ENCODE measurements at places on chromosomes 2 and 18.

- no peak for DNase-seq
Observed at GRCh38 chr2:215396595-215397313, 39.1 kb downstream of the FN1 start.

DNA sequence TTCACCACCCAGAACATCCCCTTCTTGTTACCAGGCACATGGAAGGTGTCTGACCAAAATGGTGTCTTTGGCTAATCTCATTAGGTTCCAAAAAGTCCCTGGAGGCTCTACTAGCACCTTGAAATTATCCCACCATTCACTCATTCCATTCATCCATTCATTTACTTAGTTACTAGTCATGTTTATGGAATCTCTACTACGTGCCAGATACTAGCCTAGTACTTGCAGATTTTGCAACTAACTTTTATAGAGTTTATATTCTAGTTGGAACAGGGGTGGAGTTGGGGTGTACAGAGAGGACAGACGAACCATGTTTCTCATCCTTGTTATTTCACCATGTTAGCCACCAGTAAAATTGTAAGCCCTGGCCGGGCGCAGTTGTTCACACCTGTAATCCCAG, 4.0 kb upstream of the NOP58 start:
- no peak for DNase-seq

DNA sequence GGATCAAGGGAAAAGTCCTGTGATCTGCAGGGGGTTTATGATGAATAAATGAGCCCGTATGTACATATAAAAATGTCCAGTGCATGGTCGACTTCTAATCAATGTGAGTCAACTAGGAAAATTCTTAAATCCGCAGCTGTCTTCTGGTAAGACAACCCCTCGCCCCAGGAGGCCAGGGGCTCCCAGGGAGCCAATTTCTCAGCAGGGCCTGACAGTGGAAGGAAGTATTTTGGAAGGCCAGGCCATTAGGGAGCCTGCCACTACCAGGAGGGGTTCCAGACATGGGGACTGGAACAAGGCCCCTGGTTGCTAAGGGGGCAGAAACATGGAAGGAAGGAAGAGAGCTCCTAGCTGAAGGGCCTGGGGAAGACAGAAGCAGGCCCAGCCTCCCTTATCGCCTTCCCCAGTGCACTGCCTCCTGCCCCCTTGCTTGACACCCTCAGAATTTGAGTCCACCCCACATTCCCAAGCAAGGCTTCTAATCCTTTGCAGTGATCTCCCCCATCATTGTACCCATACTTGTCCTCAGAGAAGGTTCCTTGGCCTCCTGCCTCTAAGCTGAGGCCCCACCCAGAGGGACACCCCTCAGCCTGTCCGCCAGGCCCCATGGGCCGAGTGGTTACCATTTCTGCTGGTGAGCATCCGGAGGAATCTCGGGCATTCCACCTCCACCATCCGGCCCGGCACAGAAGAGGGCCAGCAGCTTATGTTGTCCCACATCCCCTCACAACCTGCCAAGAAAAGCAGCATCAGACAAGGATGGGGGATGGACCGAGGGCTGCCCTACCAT, 45.9 kb downstream of the SCTR start:
- DNase-seq = no peak

DNA sequence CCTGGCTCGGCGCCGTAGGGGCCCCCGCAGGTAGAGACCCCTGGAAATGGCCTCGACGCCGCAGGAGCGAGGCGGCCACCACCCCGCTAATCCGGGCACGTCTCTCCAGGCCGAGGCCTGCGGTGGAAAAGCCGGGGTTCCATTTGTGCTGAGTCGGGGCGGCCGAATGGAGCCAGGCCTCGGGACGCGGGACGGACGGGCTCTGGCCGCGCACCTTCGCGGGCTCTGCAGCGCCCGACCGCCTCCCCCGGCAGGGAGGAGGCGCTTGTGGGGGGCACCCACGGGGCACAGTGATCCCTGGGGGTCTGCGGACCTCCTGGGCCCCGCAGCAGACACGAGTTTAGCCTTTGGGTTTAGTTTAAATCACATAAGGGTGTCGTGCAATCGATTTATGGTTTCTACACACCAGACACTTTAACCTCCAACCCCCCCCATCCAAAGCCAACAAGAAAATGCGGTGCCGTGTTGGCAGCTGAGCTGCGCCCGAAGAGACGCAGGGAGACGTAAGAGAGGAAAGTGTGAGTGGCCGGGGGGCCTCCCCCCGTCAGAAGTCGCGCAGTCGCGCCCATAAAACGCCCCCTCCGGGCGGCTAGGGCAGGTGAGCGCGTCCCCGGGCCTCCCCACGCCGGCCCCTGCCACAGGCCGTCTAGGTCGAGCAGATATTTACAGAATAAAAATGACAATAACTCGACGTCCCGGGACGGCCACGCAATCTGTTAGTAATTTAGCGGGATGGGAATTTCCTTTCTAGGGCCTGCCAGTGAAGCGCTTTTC, 1.0 kb upstream of the NFATC1 start:
- peak; percentile 39 for DNase-seq

DNA sequence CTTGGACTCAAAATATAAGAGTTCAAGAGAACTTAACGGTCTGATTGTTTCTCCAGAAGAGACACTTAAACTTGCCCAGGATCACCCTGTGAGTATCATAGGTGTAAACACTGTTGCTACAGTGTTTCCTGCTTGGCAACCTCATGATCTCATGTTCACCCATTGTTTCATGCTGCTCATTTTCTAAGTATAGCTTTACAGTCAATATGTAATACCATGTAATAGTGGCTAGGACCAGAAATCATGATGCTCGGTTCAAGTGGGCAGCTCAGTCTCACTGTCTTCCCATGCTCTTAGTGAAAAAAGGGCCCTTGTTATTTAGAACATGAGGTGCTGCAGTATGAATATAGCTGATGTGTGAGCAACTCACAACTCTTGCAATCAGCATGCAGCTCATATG, 157.5 kb downstream of the CERS6 start:
- no peak for DNase-seq

DNA sequence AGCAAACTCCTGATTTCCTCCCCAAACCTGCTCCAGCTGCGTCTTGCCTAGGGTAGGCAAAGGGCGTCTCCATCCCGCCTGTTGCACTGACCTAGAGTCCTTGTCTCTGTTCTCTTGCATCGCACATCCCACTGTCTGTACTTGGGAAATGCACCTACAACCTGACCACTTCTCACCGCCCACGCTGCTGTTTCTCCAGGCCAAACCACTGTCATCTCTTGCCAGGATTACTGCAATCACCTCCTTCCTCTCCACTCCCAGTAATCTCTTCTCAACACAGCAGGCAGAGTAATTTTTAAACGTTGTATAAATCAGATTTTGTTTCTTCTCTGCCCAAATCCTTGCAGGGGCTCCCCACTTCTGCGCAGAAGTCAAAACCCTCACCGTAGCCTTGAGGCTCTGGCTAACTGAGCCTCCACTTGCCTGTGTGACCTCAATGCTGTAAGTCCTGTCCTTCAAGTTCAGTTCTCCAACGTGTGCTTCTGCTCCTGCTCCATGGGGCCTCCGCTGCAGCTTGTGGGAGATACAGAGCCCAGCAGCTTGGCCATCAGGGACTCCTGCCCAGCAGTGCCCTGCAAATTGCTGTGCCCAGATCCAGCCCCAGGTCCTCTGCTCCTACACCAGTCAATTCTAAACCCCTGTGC, 27.7 kb upstream of the SEMA4C start:
- no peak for DNase-seq

DNA sequence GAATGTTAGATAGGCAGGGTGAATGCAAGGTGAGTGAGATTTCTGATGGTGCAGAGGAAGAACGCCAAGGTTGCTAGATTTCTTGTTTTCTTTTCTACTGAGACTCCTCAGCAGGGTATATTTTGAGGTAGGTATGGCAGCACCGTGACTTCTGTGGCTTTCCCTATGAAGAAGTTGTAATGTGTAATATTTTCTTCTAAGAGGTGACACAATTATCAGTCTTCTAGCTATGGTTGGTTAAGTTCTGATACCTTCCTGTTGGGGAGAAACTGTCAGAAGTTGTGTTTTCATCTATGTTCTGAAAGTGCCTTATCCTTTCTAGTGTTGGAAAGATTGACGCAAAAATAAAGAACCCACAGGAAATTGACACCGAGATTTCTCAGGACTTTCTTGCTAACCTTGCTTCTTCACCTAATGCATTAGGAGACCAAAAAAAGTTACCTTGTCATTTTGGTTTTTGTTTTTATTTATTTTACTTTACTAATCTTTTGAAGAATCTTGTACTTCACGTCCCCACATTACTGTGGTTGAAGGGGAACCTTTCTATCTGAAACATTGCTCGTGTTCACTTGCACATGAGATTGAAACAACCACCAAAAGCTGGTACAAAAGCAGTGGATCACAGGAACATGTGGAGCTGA, 11.9 kb downstream of the IL18R1 start:
- no peak for DNase-seq

- no peak for DNase-seq
Observed at GRCh38 chr18:74351354-74351753, 35.7 kb downstream of the C18orf63 start.

DNA sequence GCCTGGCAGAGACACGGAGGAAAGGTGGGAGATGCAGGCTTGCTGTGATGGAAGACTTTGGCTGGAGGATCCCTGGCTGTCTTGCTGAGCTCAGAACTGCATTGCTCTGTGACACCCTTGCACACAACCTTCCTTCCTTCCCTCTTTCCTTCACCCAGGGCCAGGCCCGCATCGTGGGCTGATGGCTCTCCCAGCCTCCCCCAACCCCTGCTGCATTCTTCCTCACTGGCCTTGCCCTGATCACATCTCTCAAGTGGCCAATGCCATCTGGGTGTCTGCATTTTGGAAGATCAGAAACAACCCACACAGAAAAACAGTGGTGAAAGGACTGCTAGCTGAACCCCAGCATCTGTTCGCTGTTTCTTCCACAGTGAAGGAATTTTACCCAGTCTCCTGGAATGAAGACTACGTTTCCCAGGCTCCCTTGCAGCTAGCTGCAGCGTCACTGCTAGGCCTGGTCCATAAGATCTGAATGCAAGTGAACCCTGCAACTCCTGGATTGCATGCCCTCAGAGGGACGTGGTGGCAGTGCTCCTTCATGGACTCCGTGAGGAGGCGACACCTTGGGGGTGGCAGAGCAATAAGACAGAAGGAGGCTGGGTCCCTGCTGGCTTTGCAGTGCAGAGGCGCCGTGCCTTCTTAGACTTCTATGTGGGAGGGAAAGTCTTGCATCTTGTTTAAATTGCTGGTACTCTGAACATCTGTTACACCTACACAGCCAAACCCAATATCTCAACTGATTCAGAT, 78.9 kb upstream of the YWHAQ start:
- no peak for DNase-seq

DNA sequence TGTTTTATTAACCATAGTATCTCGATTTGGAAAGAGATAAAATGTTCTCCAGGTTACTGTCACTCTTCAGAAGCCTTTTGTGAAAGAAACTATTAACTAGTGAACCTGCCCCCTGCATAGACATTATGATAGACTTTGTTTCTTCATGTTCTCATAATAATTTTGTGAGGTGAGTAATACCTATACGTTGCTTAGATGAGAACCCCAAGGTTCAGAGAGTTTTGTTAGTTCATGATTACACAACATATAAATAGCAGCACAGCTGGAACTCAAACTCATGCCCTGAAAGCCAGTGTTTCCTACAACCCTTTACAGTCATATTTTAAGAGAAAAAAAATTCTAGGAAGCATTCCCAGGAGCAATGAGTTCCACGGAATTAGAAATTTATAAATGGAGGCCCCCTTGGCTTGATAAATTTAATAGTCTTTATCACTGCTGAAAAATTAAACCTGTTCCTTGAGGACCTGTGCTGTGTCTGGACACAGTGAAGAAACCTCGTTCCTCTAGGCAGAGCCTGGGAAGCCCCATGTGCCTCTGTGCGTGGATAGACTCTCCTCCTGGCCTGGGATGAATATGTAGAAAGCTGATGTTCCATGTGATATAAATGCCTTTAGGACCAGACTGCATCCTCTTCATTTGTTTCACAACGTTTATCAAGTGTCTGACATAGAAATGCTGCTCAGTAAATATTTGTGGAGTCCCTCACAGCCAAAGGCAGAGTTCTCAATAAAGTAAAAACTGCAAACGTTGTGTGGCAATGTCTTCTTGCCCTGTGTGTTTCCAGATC, 1257.0 kb upstream of the GYPC start:
- DNase-seq = no peak

DNA sequence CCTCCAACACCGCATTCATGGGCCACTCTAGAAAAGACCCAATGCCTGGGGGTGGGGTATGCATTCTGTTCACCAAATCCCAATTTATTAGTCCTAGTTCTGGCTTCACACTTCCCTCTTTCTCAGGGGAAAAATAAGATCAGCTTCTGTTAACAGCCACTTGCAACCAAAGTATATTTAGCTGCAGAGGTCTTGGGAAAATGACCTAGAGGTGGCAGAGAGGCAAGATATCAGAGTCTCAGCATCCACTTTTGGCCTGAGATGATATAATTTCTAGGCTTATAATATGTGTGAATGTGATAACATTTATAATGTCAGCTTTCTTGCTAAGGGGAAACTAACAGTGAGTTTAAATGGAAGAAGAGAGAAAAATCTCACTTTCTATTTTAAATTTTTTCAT, 89.1 kb downstream of the ZNF385B start:
- DNase-seq = no peak

GRCh38 chr18:44954257-44954656, 273.6 kb downstream of the SETBP1 start:
- DNase-seq = no peak

GRCh38 chr18:52869942-52870907, 530.2 kb downstream of the DCC start:
- no peak for DNase-seq

- no peak for DNase-seq
Observed at GRCh38 chr2:214856137-214856536, 46.7 kb upstream of the BARD1 start.

- DNase-seq = no peak
Observed at GRCh38 chr18:3121259-3121658, 98.5 kb downstream of the MYOM1 start.

GRCh38 chr2:71336802-71337201, 5.2 kb downstream of the ZNF638 start:
- no peak for DNase-seq

DNA sequence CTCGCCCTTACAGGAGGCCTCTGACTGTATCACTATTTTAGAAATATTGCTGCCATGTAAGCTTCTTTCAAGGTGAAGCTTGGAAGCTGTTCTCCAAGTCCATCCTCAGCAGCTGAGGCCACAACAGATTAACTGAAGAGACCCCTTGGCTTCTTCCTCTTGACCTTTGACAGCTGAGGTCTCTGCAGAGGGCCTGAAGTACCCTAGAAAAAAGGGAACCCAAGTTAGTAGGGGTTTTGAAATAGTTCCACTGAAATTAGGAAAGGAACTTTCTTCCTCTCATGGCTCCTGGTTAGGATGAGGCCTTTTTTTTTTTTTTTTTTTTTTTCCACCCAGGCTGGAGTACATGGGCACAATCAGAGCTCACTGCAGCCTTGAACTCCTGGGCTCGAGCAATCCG, 15.5 kb upstream of the IHH start:
- DNase-seq = no peak

GRCh38 chr2:144886862-144887261, 366.9 kb upstream of the ZEB2 start:
- no peak for DNase-seq

DNA sequence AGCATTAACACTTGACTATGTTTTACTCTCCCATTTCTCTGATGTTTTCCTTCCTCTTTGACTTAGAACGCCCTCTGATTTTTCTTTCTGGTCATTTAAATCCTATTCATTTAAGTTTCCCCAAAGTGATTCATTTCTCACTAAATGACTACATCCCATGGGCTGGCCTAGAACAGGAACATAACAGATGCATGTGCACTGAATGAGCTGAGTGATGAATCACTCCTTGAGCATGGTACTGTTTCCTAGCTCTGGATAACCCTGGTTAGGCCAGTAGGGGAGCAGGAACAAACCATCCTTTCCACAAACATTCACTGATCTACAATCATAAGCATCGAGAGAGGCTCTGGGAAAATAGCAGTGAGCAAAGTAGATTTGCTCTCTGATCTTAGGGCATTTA, 221.9 kb upstream of the SETBP1 start:
- DNase-seq = no peak

GRCh38 chr2:142179686-142180085, 48.9 kb upstream of the LRP1B start:
- DNase-seq = no peak
